Stimulated activated CD4-positive, alpha-beta T cell treated with anti-CD3 and anti-CD28 coated beads, TNF-alpha, amount 100 ng/mL, for 4 hours (primary cell): ENCODE measurements at places on chromosomes 7 and 10.

DNA sequence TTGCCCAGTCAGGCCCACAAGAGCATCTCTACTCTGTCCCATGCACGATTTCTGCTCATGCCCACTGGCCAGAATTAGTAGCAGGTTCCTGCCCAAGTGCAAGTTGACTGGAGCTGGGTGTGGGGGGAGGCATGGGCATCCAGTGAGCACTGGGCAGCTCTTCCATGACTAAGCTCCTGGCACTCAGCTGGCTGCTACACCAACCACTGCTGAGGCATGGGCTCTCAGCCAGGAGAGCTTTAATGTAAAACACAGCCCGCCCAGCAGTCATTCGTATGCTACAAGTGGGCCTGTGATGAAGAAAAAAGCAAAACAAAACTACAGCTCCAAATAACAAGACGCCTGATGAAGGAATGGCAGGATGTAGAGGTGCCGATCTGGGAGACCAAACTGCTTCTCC lies 335.4 kb upstream of the PFKP start:
- no peak for DNase-seq

DNA sequence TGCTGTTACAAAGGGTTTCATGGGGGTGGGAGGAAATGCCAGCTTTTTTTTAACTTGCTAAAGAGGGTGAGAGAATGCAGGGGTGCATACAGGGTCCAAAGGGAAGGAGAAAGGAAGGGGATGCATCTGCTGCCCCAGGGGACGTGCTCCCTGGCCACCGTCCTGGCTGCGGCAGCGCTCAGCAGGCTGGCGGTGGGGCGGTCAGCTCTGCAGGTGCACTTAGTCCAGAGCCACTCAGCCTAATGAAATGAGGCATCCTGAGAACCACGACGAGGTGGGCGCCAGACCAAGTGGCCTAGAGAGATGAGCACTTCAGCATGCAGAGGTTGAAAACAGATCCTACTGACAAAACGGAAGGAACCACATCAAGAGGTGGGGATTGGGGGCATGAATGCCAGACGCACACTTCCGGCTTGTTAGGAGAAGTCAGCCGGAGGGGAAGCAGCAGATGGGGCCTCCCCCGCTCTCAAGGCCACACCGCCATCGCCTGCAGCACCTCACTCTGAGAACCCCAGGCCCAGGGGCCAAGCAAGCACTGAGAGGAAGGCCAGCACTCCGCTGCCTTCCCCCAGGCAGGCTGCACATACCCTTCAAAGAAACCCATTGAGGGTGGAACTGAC lies 94.5 kb downstream of the MAD1L1 start:
- peak; percentile 8 for DNase-seq

- no peak for DNase-seq
These were observed 16.7 kb downstream of the HABP2 start for GRCh38 chr10:113569576-113569975.

DNA sequence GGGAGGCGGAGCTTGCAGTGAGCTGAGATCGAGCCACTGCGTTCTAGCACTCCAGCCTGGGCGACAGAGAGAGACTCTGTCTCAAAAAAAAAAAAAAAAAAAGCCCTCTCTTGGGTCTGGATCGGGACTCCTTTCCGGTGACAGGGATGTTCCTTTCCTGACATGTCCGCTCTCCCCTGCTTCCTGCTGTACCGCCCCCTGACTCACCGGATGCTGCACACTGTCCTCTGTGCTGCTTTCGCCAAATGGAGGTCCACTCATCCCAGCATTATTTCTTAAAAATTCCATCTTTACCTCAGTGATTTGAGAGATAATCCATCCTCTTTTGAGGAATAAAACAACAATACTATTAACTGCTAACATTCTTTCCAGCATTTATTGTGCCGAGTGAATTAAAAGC lies 113.8 kb upstream of the EEPD1 start:
- no peak for DNase-seq

DNA sequence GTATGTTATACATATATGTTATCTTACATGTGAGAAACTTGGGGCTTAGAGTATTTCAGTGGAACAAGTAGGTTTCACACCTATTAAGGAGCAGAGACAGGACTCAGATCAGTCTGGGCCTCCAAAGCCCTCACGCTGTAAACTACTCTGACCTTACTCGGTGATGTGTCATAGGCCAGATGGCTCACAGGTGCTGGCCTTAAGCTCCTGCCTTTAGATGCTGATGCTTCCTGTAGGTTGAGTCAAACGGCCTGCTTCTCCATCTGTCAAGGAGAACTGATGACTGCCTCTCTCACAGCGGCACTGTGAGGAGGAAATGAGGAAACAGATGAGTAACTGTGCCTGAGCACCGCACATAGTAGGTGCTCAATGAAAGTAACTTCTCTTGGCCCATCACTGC lies 312.6 kb upstream of the COBL start:
- DNase-seq, result no peak

DNA sequence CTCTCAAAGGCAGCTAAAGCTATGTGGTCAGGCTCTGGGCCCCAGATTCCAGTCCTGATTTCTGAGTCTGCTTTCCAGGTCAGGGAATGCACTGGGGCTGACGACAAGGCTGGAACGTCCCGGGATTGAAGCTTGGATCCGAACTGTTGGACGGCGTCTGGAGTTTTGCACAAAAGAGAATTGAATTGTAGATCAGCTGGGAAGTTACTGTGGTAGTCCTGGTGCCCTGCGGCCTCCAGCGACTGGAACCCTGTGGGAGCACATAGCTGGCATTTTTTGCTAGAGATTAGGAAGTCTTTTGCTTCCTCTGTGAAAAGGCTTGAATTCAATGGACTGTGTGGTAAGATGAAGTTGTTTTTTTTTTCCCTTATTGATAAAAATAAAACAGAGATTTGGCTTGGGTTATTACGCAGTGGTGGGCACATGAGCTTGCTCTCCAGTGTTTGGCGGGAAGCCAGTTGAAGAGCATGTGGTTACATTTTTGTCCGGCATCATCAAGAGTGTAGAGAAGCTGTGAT lies at the start of gene HK1:
Gene HK1, plus strand, starts transcription at position 51 of the 518 bp plus-strand sequence.
- no peak for DNase-seq

GRCh38 chr7:1105189-1105588 lies 17.3 kb downstream of the GPER1 start:
- no peak for DNase-seq

DNA sequence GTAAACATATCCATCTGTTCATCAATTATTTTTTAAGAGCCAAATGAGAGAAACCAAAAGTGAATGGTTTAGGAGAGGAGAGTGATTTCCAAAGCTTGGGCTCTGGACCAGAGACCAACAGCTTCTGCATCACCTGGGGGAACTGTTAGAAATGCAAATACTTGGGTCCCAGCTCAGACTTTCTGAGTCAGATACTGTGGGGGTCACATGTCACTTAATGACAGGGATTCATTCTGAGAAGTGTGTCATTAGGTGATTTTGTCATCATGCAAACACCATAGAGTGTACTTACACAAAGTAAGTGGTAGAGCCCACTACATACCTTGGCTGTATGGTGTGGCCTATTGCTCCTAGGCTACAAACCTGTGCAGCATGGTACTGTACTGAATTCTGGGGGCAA lies 128.5 kb upstream of the PRR15 start:
- DNase-seq, result no peak

- no peak for DNase-seq
These were observed 136.4 kb downstream of the TMEM26 start for GRCh38 chr10:61316676-61317265.

- no peak for DNase-seq
These were observed 374.6 kb upstream of the GHITM start for GRCh38 chr10:83764666-83765065.

DNA sequence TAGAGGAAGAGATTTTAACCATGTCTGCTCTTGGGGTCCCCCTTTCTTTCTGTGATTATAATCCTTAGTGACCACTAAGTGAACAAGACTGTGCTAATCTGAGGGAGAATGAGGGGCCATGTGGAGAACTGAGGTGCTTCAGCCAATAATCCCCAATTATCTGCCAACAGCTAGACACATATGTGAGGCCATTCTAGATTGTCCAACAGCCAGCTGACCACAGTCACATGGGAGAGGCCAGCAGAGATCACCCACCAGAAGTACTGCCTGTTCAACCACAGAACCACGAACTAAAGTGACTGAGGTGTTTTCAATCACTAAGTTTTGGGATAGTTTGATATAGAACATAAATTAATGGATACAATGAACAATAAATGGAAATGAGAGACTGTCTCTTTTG lies 74.3 kb downstream of the SEMA3E start:
- no peak for DNase-seq

DNA sequence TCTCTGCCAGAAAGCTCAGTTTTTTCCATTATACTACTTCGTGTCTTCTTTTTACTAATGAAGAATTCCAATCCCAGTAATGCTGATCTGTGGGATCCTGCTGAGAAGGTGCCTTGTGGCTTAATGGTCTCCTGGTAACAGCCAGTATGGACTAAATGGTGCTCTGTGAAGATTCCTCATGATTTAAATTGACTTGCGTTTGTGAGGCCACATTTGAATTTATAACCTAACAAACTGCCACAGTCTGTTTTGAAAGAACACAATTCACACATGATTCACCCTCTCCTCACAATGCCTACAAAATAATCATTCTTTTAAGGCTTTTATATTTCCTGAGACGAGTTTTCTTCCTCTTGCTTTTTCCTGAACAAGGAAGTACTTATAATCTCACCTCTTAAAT lies 140.0 kb downstream of the MBL2 start:
- DNase-seq, result no peak

DNA sequence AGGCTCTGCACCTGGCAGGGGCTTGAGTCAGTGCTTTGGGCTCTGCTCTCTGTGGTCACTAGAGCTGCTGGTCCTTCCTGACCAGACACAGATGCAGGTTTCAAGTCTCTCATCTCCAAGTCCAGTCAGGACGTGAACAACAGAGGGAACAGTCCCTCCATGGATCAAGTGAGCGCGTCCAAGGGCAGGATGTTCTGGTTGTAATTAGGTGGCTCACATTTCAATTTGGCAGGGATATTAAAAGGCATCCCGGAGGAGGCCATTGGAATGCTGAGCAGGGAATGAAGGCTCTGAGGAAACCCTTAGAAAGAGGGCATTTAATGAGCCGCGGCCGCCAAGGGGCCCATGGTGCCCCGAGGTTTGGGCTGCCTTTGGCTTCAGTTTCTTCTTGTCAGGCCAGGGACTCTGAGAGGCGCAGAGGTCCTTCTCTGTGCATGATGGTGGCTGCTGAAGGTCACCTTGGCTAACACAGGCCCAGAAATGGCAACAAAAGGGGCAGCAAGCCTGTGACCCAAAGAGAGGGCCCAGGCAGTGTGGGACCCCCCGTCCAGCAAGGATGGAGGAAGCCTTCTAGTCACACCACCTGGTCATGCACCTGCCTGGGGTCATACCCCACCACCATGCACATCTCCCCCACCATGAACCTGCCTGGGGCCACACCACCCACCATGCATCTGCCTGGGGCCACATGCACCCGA lies 30.7 kb upstream of the INPP5A start:
- no peak for DNase-seq

- DNase-seq, result no peak
These were observed 39.4 kb downstream of the ZCCHC24 start for GRCh38 chr10:79405995-79406515.

DNA sequence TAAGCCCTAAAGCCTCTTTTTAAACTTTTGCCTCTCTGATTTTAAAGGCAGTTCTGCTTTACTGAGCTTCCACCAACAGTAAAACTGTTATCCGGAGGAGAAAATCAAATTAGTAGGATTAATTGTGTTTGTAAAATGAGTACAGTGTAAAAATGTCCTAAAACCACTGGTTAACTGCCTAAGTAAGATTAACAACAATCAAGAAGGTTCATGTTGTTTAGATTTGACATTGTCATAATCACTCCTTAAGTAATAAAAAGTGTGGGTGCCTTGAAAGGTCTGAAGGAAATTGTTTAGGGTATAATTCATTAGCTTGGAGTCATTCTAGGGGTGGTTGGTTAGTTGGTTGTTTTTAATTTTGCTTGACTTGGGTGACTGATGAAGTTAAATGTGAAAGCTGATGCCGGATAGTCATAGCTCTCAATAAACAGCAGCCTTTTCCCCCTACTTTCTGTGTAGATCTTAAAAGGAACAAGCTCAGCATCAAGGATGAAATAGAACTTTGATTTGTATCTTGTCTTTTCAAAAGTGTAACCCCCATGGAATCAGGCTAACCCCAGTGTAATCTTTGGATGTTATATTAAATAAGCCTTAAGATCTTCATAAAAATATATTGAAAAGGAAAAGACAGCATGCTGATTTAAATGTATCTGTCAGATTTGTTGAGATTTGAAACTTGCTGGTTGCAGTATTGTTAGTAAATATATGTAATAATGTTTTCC lies 148.3 kb downstream of the ARID5B start:
- DNase-seq, result no peak

DNA sequence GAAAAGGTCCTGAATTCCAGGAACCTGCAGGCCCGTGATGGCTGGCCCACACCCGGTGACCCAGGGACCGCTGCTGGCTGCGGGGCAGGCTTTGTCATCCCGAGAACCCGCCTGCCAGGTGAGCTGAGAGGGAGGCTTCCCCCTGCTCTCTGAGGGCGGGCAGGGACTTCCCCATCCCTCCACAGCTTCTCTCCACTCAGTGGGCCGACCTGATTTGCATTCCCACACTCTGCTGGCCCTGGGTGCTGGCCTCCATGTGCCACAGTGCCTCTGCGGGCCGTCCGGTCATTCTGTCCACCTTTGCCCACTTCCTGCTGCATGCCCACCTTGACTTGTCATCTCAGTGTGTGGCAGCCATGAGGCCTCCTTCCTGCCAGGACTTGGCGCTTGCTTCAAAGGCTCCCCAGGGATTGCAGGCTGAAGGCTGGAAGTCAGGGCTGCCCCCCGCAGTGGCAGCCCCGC lies 35.3 kb downstream of the PALD1 start:
- DNase-seq, result no peak

- no peak for DNase-seq
These were observed 34.1 kb downstream of the CHST3 start for GRCh38 chr10:71998119-71998839.

DNA sequence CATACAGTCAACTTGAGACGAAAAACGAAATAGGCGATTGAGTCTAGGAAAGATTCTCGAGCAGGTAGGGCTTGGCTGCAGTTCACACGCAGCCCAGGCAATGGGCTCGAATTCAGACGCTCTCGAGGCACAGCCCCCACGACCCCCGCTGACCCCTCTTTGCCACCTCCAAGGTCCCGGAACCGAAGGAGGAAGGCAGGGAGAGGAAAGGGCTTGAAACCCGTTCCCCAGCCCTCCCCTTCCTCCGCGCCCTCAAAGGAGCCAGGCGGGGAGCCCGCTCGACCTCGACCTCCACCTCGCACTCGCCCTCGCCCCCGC lies 441 bp downstream of the CCDC186 start:
- DNase-seq, result no peak

DNA sequence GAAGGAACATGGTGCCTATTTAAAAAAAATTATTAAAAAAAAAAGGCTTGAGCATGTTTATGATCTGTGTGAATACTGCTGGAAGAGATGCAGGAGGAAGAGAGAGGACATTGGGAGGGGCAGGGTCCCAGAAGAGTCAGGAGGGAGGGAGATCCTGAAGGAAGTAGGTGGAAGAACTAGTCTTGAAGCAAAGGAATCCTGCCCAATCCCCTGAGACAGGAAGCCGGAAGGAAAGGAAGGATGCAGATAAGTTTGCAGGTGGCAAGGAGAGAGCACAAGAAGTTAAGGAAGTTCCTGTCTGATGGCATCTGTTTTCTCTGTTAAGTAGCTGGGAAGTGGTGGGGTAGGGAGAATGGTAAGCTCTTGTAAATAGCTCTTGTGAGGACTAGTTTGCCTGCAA lies 318.5 kb downstream of the DOCK4 start:
- DNase-seq, result no peak

GRCh38 chr7:29806208-29806994 lies at the start of gene WIPF3:
Gene WIPF3, plus strand, starts transcription at chr7:29806508. Its CDS starts 28,217 bp downstream, at chr7:29834725.
- DNase-seq, result no peak
